ENCODE measurements at places on chromosomes 2 and 18. TPM values are rescaled to one million over a fixed set of nuclear protein-coding genes. Genes with fewer than 3 reads are reported as not detected.

REG1B gene
- 2.3 TPM for total RNA-seq

CLIP4 gene
- 85.6 TPM for total RNA-seq

POTEJ gene
- total RNA-seq: not detected

SPP2 gene
- total RNA-seq: not detected

TLK1 gene
- 56.8 TPM for total RNA-seq

CNDP1 gene
- 0.31 TPM for total RNA-seq

BOLL gene
- total RNA-seq: not detected

UGT1A5 gene
- not detected for total RNA-seq

ALK gene
- 0.18 TPM for total RNA-seq

CLEC4F gene
- 1.7 TPM for total RNA-seq

UGT1A4 gene
- not detected for total RNA-seq

SLC19A3 gene
- 7.1 TPM for total RNA-seq

FMNL2 gene
- total RNA-seq: 129 TPM

ABCA12 gene
- total RNA-seq: not detected

ADD2 gene
- total RNA-seq: 3.2 TPM

FBLN7 gene
- 2.3 TPM for total RNA-seq

CAPN14 gene
- total RNA-seq: 0.36 TPM

RGPD3 gene
- total RNA-seq: 0.22 TPM

TRABD2A gene
- 2.1 TPM for total RNA-seq

IL36RN gene
- not detected for total RNA-seq

CCDC148 gene
- 2.9 TPM for total RNA-seq

EMILIN1 gene
- total RNA-seq: 46.8 TPM

LYG1 gene
- total RNA-seq: 2.1 TPM

ABCB11 gene
- 1.5 TPM for total RNA-seq

CREG2 gene
- total RNA-seq: not detected

SERPINB13 gene
- total RNA-seq: not detected

KRTCAP3 gene
- 2.6 TPM for total RNA-seq

GKN1 gene
- total RNA-seq: not detected

AKAIN1 gene
- total RNA-seq: not detected

UGT1A10 gene
- total RNA-seq: not detected

CDH7 gene
- total RNA-seq: 33.5 TPM

ATP8B1 gene
- 10.5 TPM for total RNA-seq

INO80C gene
- 27.5 TPM for total RNA-seq

ZC3H8 gene
- total RNA-seq: 11.1 TPM

DPP4 gene
- 11.8 TPM for total RNA-seq

MYO1B gene
- total RNA-seq: 74.9 TPM

NYAP2 gene
- total RNA-seq: 0.22 TPM

PDE1A gene
- total RNA-seq: 45.7 TPM

KCNJ3 gene
- 0.62 TPM for total RNA-seq

CRYBA2 gene
- total RNA-seq: not detected

GALNT1 gene
- total RNA-seq: 64.9 TPM

PARD6G gene
- total RNA-seq: 11.2 TPM

Data from sciatic nerve (tissue), 2 donors.